ENCODE measurements at places on chromosomes 16 and 17. TPM values are rescaled to one million over a fixed set of nuclear protein-coding genes. Genes with fewer than 3 reads are reported as not detected.

- H3K4me1 ChIP-seq = no peaks in the 10 kb centered on the region
- no peaks in the 10 kb centered on the region for H3K27me3 ChIP-seq
- no peak overlapping the region for H3K4me3 ChIP-seq
- no peak overlapping the region for H3K27ac ChIP-seq
Measured at GRCh38 chr16:5326395-5326794, 228.8 kb upstream of the EEF2KMT start.

DNA sequence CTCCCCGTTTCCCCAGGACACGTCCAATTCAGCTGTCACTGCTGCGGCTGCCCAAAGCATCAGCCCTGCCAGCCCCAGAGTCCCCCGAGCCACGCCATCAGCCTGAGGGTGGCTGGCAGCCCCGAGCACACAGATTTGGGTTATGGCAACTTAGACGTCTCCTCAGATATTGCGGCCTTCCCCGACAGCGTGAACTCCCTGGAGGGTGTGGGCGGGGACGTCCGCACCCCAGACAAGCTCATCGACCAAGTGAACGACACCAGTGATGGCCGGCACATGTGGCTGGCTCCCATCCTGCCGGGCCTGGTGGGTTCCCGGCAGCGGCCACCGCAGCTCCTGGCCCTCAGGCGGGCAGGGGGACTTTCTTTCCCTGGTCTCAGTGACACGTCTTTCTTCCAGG is 224.8 kb downstream of the KATNIP start:
- no peak for DNase-seq
- H3K4me3 ChIP-seq = no peak overlapping the region
- H3K27ac ChIP-seq = no peak overlapping the region
- H3K4me1 ChIP-seq = peaks cover 9% of the 10 kb centered on the region
- H3K36me3 ChIP-seq = peaks cover 8% of the 10 kb centered on the region

DNA sequence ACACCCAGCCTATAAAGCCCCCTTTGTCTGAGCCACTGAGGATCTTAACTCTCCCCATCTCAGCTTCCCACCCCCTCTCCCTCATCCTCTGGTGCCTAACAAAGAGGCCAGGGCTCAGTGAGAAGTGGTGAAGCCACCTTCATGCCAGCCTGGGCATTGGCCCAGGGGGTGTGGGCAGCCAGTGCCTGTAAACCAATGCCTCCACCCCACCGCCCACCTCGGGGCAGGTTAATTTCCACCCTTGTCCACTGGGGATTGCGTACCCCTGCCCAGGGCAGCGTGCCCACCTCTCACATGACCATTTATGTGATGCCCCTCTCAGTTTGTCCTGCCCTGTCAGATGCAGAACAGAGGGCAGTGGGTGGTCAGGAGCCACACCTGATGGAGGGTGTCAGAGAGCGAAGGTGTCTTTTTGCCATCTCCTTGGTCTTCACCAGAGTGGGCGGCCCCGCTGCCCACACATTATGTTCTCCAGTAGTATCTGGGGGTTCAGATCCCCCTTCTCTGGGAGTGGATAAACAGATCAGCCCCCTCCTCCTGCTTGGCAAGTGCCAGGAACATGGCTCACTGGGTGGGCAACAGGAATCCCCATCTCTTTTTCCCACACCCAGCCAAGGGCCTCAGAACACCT is 10.1 kb upstream of the ARHGAP23 start:
- H3K27me3 ChIP-seq = peaks cover 6% of the 10 kb centered on the region
- H3K36me3 ChIP-seq = no peaks in the 10 kb centered on the region

DNA sequence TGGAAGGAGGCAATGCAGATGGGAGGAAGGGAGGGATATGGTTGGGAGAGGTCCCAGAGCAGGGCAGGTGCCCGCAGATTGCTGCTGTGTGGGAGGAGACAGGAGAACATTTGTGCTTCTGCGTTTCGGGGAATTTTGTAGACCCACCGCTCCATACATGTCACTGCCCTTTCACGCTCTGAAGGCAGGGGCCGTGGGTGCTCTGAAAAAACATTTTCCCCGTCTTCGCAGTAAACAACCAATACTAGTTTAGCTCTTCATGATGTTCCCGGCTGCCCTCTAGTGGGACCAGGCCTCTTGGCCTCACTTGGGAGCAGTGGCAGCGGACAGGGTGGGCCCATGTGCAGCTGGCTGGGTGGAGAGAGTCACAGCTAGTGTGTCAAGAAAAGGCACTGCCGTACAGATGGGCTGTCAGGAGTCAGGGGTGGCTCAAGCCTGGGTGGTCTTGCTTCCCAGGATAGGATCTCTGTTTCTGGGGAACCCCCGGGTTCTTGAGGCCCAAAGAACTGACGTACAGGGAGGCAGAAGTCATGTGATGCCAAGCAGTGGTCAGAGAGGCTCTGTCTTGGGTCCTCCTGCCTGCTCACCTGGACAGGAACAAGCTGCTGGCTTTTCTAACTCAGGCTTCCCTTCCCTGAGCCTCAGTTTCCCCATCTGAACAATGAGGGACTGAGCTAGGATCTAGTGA is 46.5 kb upstream of the CPNE2 start:
- peaks cover 2% of the 10 kb centered on the region for H3K4me1 ChIP-seq
- DNase-seq = no peak
- no peak overlapping the region for H3K27ac ChIP-seq
- no peaks in the 10 kb centered on the region for H3K27me3 ChIP-seq
- peaks cover 7% of the 10 kb centered on the region for H3K36me3 ChIP-seq
- no peak overlapping the region for H3K4me3 ChIP-seq

- H3K27me3 ChIP-seq = no peaks in the 10 kb centered on the region
- H3K36me3 ChIP-seq = peaks cover 16% of the 10 kb centered on the region
- H3K4me3 ChIP-seq = no peak overlapping the region
- peaks cover 26% of the 10 kb centered on the region for H3K4me1 ChIP-seq
- no peak for DNase-seq
- H3K27ac ChIP-seq = no peak overlapping the region
Measured at GRCh38 chr16:13923703-13924298, 3.8 kb downstream of the ERCC4 start.

Gene ADAD2
- total RNA-seq = not detected

Gene CBX2
- total RNA-seq = 9.9 TPM

GRCh38 chr16:86573646-86574508 is 4.5 kb upstream of the FOXL1 start:
- DNase-seq = no peak
- H3K27me3 ChIP-seq = no peaks in the 10 kb centered on the region
- peaks cover 75% of the 10 kb centered on the region for H3K4me1 ChIP-seq
- peak overlapping the region; percentile 100 for H3K27ac ChIP-seq

DNA sequence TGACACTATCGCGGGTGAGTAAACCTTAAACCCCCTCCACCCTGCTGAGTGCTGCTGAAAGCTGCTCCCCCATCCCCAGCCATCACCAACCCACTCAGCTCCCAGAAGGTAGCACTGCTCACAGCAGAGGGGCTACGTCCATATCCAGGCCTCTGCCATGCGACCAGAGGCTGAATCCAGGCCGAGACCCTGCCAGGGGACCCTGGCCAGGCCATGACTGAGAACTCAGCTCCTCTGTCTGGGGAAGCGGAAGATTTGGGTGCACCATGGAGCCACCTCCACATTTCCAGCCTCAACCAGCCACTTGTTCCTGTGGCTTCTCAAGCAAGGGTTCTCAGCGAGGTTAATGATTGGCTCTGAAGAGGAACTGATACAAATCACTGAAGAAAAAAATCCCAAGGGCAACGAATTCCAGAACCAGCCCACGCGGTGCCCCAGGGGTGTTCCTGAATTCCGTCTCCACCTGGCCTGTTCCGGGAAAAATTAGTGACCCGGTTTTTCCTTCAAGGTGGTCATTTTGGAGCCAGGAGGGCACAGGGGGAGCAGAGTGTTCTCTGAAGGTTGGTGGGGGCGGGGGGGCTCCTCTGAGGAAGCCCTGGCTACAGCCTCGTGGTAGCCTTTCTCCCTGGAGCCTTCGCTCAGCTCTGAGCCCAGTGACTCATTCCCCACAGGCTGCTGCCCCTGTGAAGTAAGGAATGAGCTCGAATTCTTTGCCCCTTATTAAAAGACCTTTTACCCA is 9.3 kb upstream of the SLC16A5 start:
- no peak for DNase-seq
- H3K27me3 ChIP-seq = no peaks in the 10 kb centered on the region
- H3K4me3 ChIP-seq = no peak overlapping the region
- H3K4me1 ChIP-seq = peaks cover 45% of the 10 kb centered on the region

- no peak for DNase-seq
- no peak overlapping the region for H3K27ac ChIP-seq
- no peaks in the 10 kb centered on the region for H3K36me3 ChIP-seq
- peaks cover 3% of the 10 kb centered on the region for H3K4me1 ChIP-seq
- H3K4me3 ChIP-seq = no peak overlapping the region
Measured at GRCh38 chr17:10034719-10035475, 129.8 kb upstream of the RCVRN start.

- no peak for DNase-seq
- no peak overlapping the region for H3K4me3 ChIP-seq
- H3K4me1 ChIP-seq = no peaks in the 10 kb centered on the region
- no peaks in the 10 kb centered on the region for H3K27me3 ChIP-seq
Measured at GRCh38 chr16:85681255-85681654, 7.5 kb downstream of the GINS2 start.

- H3K27ac ChIP-seq = peak overlapping the region; percentile 99
- peaks cover 9% of the 10 kb centered on the region for H3K36me3 ChIP-seq
- H3K4me1 ChIP-seq = peaks cover 35% of the 10 kb centered on the region
- DNase-seq = no peak
Measured at GRCh38 chr17:17236295-17237025, 508 bp downstream of the FLCN start.

DNA sequence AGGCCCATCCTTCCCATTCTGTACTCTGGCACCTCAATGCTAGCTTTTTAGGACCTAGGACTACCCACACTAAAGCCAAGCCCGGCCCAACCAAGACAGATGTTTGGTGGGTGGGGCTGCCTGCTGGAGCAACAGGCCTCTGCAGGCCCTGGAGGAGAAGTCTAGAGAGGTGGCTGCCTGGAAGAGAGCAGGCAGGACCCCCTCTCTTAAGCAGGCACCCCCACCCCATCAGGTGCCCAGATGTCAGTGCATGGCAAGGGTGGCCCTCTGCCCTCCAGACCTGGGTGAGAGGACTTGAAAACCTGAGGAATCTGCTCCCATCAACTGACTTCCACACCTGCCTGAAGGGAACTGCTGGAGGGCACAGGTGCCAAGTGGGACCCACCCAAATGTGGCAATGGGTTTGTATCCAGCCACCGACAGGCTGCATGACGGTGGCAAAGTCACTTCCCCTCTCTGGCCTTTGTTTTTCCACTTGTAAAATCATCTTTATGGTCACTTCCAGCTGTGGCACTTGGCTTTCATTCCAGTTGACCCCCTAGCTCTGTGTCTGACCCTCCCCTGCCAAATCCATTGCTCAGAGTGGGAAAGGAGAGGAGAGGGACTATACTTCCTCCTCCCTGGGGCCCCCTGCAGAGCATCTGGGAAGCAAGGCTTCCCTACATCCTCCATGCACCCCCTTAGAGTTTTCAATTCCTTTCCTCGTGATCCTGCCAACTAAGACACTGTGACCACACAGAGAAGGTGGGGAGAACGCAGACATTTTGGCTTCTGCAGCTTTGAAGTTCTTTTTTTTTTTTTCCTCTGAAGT is 1.7 kb upstream of the STAT5A start:
- H3K4me1 ChIP-seq = peaks cover 59% of the 10 kb centered on the region
- H3K27me3 ChIP-seq = no peaks in the 10 kb centered on the region
- DNase-seq = peak; percentile 69
- peak overlapping the region; percentile 90 for H3K27ac ChIP-seq
- no peaks in the 10 kb centered on the region for H3K36me3 ChIP-seq

DNA sequence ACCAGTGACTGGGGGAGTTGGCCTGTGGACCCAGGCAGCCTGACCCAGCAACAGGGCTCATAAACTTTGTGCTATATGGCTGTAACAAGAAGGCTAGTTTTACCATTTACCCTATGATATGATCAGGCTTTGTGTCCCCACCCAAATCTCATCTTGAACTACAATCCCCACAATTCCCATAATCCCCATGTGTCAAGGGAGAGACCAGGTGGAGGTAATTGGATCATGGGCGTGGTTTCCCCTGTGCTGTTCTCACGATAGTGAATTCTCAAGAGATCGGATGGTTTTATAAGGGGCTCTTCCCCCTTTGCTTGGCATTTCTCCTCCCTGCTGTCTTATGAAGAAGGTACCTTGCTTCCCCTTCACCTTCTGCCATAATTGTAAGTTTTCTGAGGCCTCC is 111.2 kb upstream of the NLRP1 start:
- no peaks in the 10 kb centered on the region for H3K36me3 ChIP-seq
- peaks cover 2% of the 10 kb centered on the region for H3K27me3 ChIP-seq
- no peak overlapping the region for H3K4me3 ChIP-seq
- no peaks in the 10 kb centered on the region for H3K4me1 ChIP-seq

Gene TMEM98
- 92.7 TPM for total RNA-seq

- no peak for DNase-seq
- H3K27me3 ChIP-seq = no peaks in the 10 kb centered on the region
- H3K4me3 ChIP-seq = no peak overlapping the region
- no peak overlapping the region for H3K27ac ChIP-seq
Measured at GRCh38 chr17:19510903-19511302, 22.8 kb upstream of the SLC47A1 start.

DNA sequence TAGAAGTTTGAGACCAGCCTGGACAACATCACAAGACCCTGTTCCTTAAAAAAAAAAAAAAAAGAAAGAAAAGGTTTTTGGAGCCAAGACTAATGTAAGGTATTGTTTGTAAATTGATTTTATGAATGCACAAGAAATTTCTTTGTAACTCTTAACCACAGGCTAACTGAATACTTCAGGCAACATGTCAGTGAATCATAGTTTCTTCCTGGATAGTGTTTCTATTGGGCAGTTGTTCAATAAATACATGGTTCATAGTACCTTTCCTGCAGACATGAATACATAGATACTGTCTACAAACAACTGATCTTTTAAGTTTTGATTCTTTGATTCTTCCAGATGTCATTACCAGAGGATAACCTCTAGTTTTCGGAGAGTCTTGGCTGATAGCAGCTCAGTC is 11.6 kb downstream of the DDX42 start:
- H3K4me1 ChIP-seq = peaks cover 12% of the 10 kb centered on the region
- DNase-seq = no peak
- no peak overlapping the region for H3K27ac ChIP-seq

DNA sequence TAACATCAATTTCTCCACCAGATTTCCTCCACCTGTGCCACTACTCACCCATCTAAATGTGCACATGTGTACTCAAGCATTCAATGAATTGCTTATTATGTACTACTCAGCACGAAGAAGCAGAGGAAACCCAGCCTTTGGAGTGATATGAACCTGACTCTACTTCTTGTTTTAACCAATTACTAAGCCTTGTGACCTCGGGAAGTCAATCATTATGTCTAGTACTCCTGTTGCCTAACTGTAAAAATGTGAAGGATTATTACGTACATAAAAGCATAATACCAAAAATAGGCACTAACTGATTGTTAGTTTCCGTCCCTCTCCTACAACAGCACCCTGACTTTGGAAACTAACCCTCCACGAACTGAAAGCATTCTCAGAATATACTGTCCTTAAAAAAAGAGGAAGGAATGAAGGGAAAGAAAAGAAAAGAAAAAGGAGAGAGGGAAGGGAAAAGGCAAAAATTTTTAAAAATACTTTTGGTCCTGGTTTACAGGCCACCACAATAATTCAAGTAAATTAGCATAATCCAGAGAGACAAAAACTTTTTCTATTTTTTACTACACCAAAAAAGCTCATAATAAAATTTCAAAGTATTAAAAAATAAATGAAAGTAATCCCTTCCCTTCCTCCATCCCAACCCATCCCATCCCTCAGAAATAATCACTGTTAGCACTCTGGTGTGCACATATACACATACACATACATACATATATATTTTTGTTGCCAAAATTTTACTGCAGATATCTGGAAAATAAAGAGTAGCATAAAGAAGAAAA is 53.6 kb downstream of the KANSL1 start:
- H3K4me3 ChIP-seq = no peak overlapping the region
- no peaks in the 10 kb centered on the region for H3K27me3 ChIP-seq
- peaks cover 12% of the 10 kb centered on the region for H3K36me3 ChIP-seq
- peaks cover 61% of the 10 kb centered on the region for H3K4me1 ChIP-seq

Gene CSH1
- total RNA-seq = not detected

GRCh38 chr17:8949061-8949661 is 16.3 kb downstream of the PIK3R5 start:
- H3K4me1 ChIP-seq = no peaks in the 10 kb centered on the region
- H3K27me3 ChIP-seq = peaks cover 14% of the 10 kb centered on the region

Data from osteocyte (in vitro differentiated cells).